NCI-H1048 (cell line): ENCODE measurements at places on chromosomes 1 and 21.

DNA sequence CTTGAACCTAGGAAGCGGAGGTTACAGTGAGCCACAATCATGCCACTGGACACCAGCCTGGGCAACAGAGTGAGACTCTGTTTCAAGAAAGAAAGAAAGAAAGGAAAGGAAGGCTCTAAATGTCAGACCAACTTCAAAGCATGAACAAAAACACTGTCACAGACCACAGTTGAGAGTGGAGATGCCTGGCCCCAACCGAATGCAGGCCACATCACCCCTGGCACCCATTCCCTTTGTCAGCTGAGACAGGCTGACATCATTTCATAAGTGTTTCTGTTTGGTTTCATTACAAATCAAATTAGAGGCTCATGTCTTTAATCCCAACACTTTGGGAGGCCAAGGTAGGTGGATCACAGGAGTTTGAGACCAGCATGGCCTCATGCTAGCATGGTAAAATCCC is 28.6 kb upstream of the NADK start:
- no peak for DNase-seq

DNA sequence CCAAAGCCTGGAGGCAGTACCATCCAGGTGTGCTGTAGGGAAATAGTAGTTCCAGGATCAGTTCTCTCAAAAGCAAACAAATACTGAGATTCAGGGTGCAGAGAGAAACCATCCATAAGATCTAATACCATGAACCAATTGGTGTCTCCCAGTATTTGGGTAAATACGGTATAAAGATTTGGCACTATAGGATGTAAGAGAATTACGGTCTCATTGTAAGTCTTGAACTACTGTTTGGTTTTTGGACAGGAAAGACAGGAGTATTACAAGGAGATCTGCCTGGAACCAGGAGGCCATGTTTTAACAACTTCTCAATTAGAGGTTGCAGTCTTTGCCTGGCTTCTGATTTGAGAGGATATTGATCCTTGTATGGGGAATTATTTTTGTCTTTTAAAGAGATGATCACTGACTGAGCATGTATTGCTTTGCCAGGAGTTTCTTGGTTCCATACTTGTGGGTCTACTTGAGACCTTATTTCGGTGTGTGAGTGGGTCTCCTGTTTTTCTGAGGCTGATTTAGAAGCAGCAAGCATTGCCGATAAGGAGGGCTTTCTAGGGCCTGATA is 10.2 kb downstream of the AADACL4 start:
- DNase-seq = no peak

- DNase-seq = no peak
Measured at GRCh38 chr1:179753061-179753460, 10.0 kb downstream of the FAM163A start.

DNA sequence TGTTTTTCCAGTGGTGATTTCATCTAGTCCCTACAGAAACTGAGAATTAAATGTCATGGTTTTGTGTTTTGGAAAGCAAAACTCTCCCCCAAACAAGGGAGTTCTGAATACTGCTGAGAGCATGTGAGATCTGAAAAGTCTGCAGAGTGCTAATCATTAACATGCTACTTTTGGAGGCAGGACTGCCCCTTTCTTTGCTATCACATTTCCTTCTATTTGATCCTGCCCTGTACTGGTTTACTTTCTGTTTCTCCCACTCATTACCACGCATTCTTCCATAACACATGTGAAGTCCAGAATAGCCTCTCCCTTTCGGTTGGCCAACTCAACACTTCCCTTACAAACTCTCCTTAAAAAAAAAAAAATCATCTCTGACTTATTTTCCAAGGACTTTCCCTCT is 63.6 kb downstream of the GADD45A start:
- no peak for DNase-seq

DNA sequence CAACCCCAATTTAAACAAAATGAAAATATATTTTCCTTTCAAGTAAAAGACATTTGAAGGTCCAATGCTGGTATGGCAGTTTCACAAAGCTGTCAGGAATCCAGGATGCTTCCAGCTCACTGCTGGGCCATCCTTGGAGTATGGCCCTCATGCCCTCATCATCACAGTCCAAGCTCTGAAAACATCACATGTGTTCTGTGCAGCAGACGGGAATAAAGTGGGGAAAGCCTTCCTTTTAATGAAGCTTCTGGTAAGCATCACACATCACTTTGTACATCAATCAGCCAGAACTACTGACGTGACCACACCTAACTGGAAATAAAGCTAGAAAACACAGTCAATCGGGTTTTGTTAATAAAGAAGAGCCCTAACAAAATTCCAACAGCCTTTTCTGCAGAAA is 22.7 kb downstream of the CDC42BPA start:
- DNase-seq = no peak

GRCh38 chr1:114668784-114669561 is 876 bp downstream of the DENND2C start:
- DNase-seq = no peak

DNA sequence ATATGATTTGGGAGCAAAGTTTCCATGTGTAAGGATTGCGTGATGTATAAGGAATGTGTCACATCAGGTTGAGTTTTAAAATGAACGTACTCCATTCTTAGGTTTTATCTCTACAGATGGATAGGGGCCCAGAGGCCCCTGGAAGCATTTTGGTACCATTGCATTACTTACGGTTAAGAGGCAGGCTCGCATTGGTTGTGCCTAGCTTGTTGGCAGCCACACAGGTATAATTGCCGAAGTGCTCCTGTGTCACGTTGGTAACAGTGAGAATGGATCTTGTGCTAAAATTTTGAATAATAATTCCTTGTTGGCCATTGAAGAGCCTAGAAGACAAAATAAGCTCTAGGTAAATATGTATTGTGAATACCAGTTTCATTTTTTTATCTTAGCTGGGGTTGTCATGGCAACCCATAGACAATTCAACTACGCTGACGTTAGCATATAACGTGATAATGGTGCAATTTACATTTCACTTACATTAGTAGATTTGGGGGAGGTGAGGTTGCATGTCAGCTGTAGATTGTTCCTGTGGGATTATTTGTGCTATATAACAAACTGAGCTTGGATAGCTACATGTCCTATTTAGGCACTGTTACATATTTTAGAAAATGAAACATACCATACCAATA is 511.9 kb upstream of the ZRANB2 start:
- no peak for DNase-seq

DNA sequence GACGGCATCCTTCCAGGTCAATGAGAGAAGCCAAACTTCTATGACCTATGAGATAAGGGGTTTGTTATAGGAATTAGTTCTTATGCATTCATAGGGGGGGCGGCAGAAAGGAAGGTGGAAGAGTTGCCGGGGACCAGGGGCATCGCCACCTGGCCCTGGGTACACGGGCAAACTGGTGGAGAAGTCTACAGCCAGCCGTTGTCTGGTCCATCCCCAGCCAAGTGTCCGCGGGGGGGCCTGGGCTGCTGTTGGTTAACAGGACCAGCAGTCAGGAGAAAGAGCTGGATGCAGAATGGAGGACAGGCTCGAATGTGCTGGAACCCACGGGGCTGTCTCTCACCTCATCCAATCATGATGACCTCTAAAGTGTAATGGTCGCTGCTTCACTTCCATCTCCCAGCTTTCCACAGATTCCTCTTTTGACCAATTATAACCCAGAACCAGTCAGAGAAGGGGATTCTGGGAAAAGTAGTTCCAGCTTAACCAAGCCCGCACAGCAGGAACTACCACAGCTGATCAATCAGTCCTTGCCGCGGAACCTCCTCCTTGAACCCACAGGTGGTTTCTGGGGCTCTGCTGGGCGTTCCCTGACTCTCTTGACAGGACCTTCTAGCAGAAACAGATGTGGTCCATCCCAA is 17.8 kb downstream of the TMEM51 start:
- no peak for DNase-seq

DNA sequence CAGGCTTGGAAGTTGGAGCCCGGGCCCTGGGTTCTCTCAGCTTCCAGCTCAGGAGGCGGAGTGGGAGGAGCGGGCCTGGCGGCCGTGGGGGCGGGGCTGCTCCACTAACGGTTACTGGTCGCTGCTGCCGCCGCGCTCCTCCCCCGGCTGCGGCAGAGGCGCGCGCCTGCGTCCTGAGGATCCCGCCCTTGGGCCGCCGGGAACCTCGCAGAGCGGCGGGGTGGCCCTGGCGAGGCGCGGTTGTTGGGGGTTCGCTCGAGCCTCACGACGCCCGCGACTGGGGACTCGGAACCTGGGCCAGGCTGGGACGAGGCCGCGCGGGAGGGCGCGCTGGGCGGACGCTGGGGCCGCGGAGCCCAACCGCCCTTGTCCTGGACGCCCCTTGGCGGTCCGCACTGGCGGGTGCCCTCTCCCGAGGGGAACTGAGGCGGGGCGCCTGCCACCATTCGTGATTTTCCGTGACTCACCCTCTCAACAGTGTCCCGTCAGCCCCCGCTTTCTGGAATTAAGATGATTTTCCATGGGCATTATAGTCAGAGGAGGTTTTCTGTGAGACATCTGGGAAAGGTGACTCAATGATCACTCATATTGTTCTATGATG is 34.1 kb downstream of the OR2G3 start:
- no peak for DNase-seq

DNA sequence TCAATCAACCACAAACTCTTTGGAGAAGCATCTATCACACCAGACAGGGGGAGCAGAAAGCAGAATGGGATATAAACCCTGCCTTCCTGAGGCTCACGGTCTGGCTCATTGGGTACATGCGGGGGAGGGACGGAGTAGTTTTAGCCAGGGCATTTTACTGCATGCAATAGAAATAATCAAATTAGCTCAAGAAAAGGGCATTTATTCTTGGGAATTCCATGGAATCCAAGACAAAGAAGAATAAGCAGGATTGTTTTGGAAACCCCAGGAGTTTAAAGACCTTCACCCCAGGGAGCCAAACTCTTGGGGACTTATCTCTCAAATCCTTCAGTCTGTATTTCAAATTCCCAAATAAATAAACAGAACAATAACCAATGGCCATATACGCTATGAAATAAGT is 5.2 kb upstream of the KAZN start:
- DNase-seq = no peak

DNA sequence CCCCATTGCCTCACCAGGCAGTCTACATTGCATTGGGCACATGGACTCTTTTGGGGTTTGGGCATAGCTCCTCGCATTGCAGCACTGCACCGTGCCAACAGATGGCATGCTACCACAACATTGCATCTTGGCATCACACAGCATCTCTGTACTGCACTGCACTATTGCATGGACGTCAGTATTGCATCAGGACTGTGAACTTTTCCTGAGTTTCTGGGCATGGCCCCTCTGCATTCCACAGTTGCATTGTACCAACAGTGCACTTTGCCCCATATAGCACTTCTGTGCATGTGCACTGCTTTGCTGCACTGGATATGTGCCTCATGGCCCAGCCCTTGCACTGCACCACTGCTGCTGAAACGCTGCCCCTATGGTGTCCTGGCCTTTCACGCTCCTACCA is 9.6 kb downstream of the PTPRU start:
- DNase-seq = no peak

- DNase-seq = no peak
Measured at GRCh38 chr1:156448134-156448967, 52.2 kb downstream of the MEF2D start.

DNA sequence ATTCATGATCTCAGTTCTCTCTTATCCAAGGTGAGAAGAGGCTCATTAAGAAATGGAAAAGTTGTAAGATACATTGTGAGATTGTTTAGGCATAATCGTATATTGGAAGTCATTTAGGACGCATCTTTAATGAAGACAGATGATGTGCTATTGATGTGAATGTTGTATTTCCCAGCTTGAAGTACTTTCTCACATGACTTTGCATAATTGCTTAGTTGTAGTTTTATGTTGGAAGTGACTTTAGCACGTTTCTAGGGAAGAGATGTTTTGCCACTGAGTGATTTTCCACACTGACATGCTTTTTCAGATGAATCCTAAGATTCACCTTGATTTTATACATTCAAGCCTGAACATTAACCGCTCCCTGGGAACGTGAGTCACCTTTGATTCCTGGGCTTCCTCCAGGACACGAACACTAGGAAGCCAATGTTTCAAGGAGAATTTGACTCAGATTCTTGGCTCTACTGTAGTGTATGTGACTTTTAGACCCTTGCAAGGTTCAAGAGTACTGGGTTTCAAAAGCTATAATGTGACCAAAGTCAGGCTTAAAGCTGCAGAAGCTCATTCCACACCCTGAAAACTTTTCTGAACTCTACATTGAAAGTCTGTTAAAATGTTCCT is 27.9 kb downstream of the ANGEL2 start:
- DNase-seq = no peak

GRCh38 chr1:59125154-59125553 is 171.7 kb upstream of the FGGY start:
- DNase-seq = no peak

DNA sequence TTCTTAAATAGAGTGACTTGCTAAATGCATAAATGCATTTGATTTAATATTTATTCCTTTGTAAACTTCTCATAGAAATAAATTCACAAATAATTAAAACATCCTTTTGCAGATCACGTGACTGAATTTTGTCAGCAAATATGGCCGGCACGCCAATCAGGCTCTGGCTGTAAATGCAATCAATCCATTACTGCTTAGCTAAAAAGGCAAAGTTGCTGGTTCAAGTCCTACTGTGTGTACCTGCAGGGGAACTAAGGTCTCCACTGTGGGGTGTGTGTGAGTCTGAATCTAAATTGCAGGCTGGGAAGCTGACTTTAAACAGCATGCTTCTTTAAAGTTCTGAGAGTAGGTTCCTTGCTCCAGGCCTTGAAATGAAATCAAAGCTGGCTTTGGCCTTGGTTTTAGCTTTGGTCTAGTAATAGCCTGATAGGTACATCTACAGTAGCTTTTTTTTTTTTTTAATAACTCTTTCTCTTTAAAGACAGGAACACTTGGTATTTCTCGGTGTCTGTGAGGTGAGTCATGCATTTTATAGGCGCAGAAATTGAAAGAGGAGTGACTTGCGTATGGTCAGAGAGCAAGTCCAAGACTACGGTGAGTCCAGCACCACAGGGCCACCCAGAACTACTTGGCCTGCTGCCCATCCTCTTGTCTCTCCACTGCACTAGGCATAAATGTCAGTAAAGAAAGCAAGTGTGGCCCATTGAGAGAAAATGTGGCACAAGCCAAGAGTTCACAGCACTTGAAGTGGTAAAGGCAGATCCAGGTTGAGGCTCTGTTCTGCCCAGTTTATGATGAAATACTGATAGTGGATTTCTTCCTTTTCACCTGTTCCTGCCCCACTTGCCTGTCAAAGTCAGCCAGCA is 36.2 kb upstream of the LYST start:
- DNase-seq = no peak

GRCh38 chr1:43565600-43566360 is 35.1 kb downstream of the PTPRF start:
- no peak for DNase-seq

- DNase-seq = no peak
Measured at GRCh38 chr1:40476924-40477677, at the start of gene ZFP69. Gene ZFP69, plus strand, starts transcription at chr1:40477290. Its CDS starts 2,072 bp downstream, at chr1:40479362.

- DNase-seq = no peak
Measured at GRCh38 chr1:117336088-117336817, 31.0 kb upstream of the MAN1A2 start.

- DNase-seq = no peak
Measured at GRCh38 chr1:170536924-170537551, 5.1 kb downstream of the GORAB start.
